ENCODE measurements at places on chromosomes 2 and 18.

DNA sequence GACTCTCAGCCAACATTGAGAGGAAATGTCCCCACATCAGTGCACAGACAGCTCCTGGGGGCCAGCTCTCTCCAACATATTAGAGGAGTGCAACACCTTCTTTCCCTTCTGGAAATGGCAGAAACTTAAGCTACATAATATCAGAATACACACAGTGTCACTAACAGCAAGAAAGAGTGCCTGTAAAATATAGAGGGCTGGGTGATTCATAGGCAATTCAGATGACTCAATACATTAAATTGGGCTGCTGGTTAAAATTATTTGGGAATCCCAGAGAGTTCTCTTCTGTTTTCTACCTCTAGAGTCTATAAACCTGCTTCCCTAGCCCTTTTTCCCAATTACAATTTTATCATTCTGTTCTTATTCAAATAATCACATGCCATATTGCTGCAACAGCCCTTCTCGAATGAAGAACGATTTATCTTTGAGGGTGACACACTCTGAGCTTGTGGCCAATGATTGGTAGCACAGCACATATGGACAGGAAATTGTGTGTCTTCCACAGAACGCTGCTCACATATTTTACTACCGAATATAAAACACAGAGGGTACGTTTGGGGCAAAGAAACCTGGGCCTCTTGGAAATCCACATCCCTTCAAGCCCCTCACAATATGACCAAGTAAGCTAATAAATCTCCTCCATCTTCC is 381.2 kb downstream of the MBD2 start:
- DNase-seq = no peak

GRCh38 chr2:46187112-46187618 is 110.0 kb upstream of the EPAS1 start:
- DNase-seq = no peak

DNA sequence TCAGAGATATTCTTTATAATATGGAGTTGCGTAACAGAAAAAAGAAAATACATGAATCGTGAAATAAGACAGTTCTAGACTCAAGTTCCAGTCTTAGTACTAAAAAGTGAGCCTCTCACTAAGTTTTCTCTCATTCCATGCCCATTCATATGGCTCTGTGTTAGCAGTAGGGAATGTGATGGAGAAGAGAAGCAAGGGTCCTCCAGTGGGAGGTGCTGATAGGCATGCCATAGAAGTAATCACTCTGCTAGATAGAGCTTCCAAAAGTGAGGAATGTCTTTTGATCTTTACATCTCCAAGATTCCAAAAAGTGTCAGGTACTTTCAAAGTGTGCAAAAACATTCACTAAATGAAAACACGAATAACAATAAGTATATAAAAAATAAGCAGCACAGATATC is 678.4 kb downstream of the DCDC2C start:
- no peak for DNase-seq

- no peak for DNase-seq
Observed at GRCh38 chr2:197893403-197894177, 89.2 kb downstream of the PLCL1 start.

GRCh38 chr2:29990129-29990528 is 68.7 kb upstream of the ALK start:
- DNase-seq = no peak

- DNase-seq = no peak
Observed at GRCh38 chr2:132608311-132608710, 61.7 kb downstream of the LYPD1 start.

DNA sequence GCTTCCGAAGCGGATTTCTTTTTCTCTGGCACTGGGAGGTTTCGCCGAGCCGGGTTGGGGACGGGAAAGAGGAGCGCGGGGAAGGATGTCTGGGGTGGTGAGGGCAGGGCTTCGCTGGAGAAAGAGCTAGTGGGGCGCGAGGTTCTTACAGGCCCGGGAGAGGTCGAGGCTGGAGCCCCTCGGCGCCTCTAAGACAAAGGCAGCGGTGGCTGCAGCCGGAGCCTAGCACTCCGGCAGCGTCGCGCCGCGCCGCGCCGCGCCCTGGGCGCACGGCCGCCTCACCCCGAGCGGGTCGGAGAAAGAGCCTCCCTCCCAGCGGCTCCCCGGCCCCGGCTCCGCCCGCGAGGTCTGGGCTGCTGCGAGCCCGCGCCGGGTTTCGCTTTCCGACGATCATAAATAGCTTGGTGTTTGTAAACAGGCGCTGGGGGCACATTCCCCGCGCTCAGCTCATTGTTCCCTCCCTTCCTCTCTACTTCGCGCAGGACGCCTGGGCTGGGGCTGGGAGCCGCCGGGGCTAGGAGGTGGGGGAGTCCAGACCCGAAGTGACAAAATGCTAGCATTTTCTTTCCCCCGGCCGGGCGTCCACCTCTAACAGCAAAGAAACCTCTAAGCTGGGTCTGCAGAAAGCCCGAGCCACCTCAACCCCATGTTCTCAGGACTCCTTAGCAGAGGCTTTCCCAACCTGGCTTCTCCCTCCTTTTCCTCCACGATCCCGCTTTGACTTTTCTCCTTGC is 813 bp upstream of the MEIS1 start:
- DNase-seq = peak; percentile 43

GRCh38 chr2:163709270-163709669 is 26.5 kb downstream of the FIGN start:
- DNase-seq = no peak

DNA sequence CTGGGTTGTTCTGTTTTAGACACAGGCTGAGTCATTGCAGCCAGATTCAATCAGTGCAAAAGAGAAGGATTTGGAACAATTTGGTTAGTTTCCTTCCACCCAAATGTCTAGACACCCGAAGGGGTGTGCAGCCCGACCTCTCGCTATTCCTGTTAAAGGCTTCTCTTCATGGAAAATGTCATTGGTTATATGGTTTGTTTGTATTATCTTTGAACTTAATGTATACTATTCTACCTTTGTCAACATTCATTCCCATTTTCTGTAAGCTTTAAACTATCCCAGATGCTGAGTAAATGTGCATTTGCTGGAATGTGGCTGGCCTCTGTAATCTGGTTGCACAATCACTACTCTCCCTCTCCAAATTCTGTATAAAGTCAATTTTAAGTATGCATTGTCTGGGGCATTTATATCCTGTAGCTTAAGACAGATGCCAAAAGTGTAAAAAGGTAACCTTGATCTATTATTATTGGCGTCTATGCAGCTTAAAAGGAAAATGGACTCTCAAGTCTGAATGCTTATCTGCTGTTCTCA is 80.4 kb upstream of the RND3 start:
- DNase-seq = no peak

DNA sequence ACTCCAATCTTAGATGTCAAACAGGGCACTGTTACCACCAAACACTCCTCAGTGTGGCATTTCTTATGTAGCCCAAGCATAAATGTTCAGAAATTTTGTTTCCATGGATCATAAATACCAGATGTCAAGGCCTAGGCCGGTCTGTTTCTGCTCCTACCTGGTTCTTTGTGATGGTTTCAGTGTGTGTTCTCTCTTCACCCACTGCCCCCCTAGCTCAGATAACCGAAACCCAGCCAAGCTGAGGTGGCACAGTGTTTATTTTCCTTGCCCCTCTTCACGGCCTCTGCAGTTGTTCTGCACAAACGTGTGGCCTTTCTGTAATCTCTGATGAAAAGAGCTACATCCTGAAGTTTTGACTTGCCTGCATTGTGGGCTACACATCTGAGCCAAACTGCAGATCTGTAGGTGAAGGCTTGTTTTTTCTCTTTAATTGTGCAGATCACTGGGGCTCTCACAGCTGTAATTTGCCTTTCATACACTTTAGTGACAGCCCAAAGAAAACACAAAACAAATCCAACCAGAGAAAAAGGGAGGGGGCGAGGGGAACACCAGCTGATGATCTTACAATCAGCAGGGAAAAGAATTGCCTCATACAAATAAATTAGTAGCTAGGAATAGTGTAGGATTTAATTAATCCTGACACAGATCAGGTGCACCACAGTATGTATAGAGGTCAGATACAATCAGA is 99.1 kb downstream of the NRP2 start:
- no peak for DNase-seq

GRCh38 chr2:191023235-191023679 is 9.3 kb upstream of the STAT1 start:
- no peak for DNase-seq

GRCh38 chr2:216108310-216108966 is 710 bp upstream of the XRCC5 start:
- no peak for DNase-seq

DNA sequence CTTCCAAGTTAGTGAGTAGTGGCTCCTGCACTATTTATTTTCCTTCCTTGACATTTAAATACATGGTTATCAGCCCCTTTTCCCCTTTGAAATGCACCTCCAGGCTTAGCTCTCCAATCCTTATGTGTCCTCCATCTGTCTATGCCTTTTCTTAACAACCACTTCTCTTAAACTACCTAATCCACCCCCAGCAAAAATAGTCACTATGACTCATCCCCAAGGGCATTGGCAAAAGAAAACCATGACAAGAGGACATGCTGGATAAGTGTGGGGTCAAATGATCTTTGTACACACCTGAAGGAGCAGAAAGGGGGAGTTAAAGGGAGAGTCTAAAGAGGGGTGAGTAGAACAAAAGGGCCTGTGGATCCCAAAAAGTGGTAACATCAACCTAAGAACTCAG is 127.2 kb downstream of the ANKRD44 start:
- no peak for DNase-seq

- no peak for DNase-seq
Observed at GRCh38 chr18:54094474-54094873, 130.0 kb downstream of the MBD2 start.

DNA sequence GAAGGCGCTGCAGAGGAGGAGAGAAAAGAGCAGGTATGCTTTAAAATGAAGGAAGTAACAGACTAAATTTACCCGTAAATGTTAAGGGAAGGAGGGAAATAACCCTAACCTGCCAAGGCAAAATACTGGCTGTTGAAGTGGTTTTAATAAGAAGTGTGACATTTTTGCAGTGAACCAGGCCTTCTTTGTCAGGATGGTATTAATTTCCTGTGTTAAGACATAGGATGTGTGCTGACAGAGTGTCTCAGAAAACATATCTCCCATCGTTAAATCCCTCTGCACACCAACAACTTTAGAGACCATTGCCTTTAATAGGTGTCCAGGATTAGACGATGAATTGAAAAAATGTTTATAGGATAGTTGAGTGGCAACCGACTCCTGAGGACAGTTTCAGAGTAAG is 9.9 kb downstream of the TTC39C start:
- DNase-seq = no peak

- DNase-seq = peak; percentile 21
Observed at GRCh38 chr2:57080035-57080434, 896.2 kb downstream of the CCDC85A start.

DNA sequence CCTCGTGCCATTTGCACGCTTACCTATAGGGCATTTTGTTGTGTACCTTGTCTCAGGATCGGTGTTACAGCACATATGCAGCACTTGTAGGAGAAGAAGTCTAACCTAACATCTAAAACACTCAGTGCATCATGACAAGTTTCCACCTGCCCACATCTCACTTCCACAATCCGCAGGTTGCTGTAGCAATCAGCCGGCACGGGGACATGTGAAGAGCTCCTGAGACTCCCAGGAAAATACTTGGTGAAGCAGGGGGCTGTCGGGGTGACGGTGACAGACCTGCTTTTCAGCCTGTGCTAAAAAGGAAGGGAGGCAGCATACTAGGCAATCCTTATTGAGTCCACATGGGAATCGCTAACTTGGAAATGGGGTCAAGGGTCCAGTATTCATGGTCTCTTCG is 172.2 kb downstream of the MYT1L start:
- DNase-seq = no peak

Measured in NCI-H460 (cell line).